ENCODE measurements at places on chromosomes 2 and 18.

GRCh38 chr2:74707837-74708236, 53.8 kb downstream of the SEMA4F start:
- no peak for DNase-seq

DNA sequence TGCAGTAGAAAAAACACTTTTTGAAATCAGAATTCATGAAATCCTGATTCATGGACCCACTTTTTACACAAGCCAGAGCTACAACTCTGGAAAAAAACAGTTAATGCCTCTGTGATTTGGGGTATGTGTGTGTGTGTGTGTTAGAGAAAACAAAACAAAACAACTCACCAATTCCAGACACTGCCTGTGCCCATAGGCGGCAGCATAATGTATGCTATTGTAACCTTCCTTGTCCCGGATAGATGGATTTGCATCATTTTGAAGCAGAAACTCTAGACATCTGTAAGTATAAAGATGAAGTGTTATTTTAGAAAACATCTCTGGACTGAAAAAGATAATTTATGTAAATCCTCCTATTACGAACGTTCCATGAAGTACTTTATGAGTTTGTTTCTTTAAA, 152.0 kb upstream of the PGAP1 start:
- DNase-seq, result no peak

- no peak for DNase-seq
Observed at GRCh38 chr2:241618296-241618805, 18.6 kb downstream of the THAP4 start.

DNA sequence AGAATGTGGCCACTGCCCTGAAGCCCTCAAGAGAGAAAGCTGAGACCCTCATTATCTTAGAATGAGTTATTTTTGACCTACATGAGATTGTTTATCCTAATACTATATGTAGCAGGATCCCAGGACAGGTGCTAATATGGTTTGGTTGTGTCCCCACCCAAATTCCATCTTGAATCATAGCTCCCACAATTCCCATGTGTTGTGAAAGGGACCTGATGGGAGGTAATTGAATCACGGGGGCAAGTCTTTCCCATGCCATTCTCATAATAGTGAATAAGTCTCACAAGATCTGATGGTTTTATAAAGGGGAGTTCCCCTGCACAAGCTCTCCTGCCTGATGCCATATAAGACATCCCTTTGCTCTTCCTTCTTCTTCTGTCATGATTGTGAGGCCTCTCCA, 76.8 kb downstream of the CCBE1 start:
- no peak for DNase-seq

DNA sequence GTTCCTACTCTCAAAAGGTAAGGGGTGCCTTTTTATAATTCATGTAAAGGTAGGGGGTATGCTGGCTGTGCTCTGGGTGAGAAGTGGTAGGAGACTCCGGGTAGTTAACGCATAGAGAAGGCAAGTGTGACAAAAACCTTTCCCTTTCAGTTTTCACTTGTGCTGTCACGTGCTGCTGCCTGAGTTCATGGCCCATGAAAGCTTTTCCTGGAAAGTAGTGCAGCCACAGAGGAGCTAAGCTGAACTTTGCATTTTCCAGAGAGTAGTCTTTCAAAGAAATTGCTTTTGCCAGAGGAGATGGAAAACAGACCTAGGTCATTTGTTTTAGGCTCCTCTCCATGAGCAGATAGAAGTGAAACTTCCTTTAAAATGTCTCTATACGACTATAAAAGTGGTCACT, 44.7 kb downstream of the THSD7B start:
- DNase-seq, result no peak

DNA sequence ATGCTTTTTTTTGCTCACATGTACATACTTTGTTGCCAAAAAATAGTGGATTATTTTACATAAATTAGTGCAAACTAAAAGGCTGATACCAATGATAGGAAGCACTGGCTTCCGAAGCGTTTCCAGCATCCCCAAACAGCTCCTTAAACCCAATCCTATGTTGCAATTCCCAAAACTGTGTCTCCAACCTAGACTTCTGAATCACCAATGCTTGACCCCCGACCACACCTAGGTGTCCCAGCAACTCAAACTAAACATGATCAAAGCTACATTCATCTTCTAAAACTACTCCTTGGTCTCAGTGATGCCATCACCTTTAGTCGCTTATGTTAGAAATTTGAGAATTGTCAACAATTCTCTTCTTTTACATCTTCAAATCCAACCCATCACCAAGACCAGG, 13.4 kb downstream of the ATP8B1 start:
- DNase-seq, result no peak

- no peak for DNase-seq
Observed at GRCh38 chr18:44654573-44654972, 26.1 kb upstream of the SETBP1 start.

- DNase-seq, result no peak
Observed at GRCh38 chr2:165361514-165361913, 108.0 kb upstream of the CSRNP3 start.

- no peak for DNase-seq
Observed at GRCh38 chr2:159449504-159450124, 163.1 kb upstream of the WDSUB1 start.

- no peak for DNase-seq
Observed at GRCh38 chr2:105521616-105522015, 122.8 kb upstream of the FHL2 start.

DNA sequence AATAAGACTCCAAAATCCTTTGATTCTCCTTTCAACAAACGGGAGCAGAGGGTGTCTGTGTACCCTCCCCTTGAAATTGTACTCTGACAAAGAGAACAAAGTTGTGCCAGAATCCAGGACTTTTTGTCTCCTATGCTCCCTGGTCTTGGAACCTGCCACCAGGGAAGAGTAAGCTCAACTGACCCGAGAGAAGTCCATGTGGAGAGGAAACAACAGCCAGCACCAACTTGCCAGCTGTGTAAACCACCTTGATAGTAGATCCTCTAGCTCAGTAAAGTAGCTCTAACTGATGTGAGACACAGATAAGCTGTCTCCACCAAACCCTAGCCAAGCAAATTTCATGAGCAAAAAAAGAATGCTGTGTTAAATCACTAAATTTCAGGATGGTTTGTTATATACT, 46.9 kb downstream of the LNPK start:
- no peak for DNase-seq

- no peak for DNase-seq
Observed at GRCh38 chr18:63339920-63340484, 20.4 kb upstream of the BCL2 start.

DNA sequence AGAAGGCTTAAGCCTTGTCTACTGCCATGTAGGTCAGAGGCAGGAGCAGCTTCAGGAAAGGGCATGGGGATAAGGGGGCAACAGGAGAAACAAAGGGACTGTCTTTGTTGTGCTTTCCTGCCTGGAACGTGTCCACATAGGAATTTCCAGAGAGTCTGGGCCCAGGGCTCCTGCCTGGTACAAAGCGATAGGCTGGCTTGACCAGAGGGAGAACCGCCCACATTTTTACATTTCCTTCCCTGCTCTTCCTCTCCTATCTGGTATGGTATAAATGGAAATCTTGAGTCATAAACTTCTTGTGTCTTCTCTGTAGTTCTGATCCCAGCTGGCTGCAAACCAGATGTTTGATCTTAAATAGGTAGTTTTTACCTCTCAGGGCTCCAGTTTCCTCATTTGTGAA, 414.8 kb downstream of the HRH4 start:
- no peak for DNase-seq

DNA sequence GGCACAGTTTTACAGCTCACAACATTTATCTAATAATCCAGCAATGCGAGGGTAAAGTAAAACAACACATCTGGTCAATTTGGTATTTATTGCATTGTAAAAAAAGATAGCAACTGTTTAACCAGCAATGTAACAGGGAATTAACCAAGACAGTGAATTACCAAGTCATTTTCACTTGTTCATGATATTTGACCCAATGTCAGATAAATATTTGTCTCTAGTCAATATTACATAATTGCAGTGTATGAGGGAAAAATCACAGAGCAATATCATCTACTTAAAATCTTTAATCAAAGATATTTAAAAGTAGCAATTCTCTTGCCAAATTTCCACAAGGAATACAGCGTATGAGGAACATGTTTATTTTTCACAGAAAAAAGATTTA, 1265.1 kb upstream of the CHAC2 start:
- DNase-seq, result no peak

- DNase-seq, result no peak
Observed at GRCh38 chr2:150473767-150474166, 13.7 kb downstream of the RND3 start.

GRCh38 chr18:11327391-11328009, 178.1 kb upstream of the PIEZO2 start:
- no peak for DNase-seq

DNA sequence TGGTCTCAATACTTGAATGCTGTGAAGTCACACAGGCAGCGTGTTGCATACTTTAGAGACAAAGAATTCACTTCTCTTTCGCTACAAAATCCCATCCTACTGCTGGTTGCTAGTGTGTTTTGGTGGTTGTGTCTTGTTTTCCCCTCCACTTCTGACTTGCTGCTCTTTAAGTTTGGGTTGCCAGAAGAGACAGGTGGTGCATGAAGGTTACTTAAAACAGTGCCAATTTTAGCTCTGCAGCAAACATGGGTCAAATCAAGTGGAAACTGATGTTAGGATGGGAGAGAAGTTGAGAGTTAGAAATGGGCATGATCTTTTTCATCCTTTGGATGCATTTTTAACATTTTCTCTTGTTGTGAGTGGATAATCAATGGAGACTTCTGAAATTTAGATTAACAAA, 136.2 kb upstream of the KCNH7 start:
- DNase-seq, result no peak

DNA sequence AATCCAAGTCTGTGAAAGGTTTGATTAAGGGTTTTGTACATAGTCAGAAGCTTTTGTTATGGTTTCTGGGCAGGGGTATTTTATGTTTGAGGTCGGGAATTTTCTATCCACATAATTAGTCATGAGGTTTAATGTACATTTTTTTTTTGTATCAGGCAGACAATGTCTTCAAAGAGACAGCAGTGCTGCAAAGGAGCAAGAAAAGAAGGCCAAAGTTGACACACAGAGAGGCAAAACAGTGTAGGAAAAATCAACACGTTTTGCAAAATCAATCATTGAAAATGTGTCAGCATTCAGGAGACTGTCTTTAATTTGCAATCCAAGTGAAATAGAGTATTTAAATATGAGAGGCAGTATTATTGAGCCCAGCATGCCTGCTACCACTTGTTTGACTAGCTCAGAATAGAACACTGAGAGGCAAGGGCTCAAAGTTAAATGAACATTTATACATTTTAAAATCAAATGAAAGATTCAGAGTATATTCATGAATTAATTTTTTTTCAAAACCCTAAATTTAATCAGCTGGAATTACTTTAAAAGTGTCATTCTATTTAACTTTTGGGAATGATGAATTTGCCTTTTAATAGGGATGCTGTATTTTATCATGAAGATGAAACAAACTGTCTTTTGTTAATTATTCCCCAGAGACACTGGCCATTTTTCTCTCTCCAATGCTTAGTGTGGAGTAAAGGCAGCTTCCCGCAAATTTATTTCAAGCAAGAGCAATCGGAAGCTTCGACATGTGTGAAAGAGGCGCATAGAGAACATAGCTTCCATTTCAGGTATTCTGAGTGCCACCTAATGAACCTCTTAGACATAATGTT, 11.3 kb downstream of the VRK2 start:
- DNase-seq, result no peak

GRCh38 chr2:203584784-203585183, 49.7 kb upstream of the RAPH1 start:
- no peak for DNase-seq

DNA sequence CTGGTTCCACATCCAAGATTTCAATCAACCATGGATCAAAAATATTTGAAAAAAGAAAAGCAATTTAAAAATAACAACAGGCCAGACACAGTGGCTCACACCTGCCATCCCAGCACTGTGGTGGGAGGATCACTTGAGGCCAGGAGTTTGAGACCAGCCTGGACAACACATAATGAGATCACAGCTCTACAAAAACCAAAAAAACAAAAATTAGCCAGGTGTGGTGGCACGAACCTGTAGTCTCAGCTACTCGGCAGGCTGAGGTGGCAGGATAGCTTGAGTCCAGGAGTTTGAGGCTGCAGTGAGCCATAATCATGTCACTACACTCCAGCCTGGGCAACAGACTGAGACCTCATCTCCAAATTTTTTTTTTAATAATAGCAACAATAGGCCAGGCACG, 13.4 kb upstream of the SPATA3 start:
- no peak for DNase-seq

DNA sequence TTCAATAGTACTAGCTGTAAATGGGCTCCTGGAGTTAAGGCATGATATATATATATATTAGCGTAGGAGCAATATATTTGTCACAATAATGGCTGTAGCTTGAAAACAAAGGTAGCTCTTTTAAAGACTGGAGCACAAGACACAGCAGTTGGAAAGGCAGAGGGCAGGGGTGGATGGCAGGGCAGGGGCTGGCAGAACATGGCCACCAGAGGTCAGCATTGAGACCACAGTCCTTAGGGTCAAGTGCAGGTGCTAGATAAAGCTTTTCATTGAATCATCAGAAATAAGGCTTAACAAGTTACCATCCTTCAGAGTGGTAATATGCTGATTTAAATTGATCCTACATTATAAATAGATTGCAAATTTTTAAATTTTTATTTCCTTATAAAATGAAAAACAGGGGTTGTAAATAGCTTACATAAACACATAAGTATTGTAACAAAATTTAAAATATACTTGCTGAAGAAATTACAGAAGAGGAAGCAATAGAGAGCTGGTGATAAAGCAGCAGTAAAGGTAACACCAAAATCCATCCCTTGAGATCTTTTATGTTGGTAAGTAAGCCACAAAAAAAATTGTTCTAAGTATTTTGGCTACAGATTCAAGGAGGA, 161.2 kb upstream of the PIEZO2 start:
- no peak for DNase-seq

DNA sequence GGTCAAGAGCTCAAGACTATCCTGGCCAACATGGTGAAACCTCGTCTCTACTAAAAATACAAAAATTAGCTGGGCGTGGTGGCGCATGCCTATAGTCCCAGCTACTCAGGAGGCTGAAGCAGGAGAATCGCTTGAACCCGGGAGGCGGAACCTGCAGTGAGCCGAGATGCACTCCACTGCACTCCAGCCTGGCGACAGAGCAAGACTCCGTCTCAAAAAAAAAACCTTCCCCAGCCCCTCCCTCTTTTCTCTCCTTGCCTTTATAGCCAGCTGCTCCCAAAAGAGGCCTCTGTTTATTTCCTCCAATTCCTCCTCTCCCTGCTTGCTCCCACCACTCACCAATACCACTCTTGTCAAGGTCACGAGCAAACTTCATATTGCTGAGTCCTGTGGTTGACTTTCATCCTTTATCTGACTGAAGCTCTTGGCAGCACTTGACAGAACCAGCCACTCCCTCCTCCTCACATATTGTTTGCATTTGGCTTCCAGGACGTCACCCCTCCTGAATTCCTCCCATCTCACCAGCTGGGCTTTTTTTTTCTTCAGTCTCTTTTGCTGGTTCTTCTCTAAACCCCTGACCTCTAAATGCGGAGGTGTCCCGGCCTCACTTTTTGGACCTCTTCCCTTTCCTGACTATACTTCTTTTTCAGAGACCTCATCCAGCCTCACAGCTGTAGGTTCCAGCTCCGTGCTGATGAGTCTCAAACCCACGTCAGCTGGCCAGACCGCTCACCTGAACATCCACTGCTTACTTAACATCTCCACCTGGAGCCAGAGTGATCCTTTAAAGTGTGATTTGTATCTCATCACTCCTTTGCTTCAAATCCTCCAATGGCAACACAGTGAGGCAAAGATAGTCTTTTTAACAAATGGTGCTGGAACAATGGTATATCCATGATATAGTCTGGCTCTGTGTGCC, 84.6 kb upstream of the CAB39 start:
- no peak for DNase-seq
